ENCODE measurements at places on chromosomes 2 and 18.

GRCh38 chr18:74204526-74205152, 56.3 kb downstream of the TIMM21 start:
- no peak for DNase-seq

DNA sequence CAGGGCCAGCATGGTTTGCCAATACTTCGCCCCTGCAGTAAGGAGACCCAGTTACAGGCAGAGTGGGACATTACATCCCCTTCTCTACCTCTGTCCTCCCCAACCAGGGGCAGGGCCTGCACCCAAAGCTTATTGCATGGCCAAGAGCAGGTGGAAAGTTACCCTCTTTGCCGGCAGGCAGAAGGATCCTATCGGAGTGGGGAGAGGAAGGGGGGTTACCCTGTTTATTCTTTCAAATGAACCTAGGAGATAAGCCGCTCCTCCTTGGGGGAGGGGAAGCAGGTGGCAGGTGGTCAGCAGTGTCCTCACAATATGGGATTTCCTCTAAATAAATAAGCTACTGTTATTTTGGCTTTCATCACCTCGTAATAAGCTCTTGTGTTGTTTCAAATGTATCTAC, 53.9 kb downstream of the SPATS2L start:
- no peak for DNase-seq

DNA sequence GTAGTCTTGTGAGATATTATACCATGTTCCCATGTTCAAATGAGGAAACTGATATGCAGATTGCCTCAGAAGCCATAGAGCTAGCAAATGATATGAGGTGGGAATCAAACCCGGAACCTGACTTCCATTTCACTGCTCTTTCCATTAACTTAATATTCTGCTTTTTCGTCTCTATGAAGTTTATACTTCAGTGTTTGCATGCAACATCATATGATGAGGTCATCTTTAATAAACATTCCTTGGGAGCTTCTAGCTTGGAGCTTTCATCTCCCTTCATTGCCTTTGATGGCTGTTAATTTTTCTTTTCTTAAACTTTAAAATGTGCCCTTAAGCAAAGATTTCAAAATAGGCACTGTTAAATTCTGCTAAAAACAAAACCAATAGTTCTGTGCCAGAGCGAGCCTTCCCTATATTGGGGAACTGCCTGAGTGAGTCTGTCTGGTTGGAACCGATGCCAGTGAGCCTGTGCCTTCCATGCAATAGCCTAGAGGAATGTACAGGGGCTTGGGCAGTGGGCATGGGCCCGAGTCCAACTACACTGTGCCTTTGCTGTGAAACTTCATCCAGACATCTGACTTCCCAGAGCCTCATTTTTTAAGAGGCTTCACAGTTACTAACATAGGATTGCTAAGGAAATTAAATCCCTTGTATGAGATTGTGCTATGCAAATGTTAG, 91.1 kb upstream of the TMEM200C start:
- DNase-seq: no peak

DNA sequence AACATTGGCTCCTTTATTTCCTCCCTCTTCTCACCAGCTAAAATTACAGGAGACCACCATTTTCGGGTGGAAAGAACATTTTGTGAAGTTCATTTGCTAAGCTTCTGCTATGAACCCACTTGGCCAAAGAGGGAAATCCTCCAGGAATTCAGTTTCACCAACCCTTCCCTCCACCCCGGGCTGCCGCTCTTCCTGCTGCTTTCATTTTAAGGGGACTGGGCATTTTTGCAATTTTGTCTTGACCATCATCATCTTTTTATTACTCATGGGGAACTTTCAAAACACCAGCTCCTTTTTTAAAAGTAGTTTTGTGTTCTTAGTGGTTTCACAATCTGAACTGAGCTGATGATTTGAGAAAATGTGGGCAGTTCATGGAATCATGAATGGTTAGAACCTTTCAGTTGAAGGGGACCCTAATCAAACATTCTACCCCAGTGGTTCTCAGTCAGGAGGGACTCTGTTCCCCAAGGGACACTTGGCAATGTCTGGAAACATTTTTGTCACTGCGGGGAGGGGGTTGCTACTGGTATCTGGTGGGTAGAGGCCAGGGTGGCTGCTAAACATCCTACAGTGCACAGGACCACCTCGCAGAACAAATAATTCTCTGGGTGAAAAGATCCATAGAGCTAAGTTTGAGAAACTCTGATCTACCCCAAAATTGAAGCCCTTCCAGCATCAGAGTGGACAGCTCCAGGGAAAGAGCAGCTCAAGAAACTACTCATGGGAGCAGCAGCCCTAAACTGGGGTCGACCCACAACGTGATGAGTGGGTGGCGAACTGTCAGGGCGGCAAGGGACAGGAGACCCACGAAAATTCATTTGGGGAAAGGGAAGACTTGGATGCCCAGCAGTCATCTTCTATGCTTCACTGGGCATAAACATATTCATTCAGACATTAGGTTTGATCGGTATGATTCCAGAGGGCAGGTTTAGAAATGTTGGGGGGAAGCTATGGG, 92.9 kb downstream of the ACKR3 start:
- no peak for DNase-seq

- no peak for DNase-seq
Observed at GRCh38 chr2:85794491-85795121, 40.8 kb downstream of the ATOH8 start.

- no peak for DNase-seq
Observed at GRCh38 chr2:196500686-196501431, 138.7 kb upstream of the CCDC150 start.

GRCh38 chr18:39191058-39191457, 1625.5 kb upstream of the CELF4 start:
- no peak for DNase-seq

DNA sequence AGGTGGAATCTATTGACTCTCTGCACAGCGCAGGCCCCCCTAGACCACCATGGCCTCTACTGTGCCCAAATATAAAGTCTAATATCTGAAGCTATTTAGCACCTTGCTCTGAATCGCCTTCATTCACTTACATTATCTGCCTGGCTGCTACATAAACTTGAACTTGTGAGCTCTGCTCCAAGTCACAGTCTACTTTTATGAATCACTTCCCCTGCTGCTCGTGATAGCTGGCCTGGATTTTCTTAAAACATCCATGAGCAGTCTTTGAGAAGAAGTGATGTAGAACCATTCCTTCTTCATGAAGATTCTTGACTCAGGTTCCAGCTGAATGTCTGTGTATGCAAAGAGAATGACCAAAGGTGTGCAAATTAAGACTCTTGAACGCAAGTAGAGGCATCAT, 359.5 kb downstream of the RND3 start:
- DNase-seq: no peak

GRCh38 chr2:217387776-217388387, 528.0 kb upstream of the TNP1 start:
- DNase-seq: no peak

- no peak for DNase-seq
Observed at GRCh38 chr2:54979321-54980044, 70.8 kb downstream of the RTN4 start.
